Spinal cord (tissue), 10 donors: ENCODE measurements at places on chromosomes 5 and 9.

- DNase-seq = no peak
Observed at GRCh38 chr5:131196331-131196730, 25.6 kb downstream of the LYRM7 start.

DNA sequence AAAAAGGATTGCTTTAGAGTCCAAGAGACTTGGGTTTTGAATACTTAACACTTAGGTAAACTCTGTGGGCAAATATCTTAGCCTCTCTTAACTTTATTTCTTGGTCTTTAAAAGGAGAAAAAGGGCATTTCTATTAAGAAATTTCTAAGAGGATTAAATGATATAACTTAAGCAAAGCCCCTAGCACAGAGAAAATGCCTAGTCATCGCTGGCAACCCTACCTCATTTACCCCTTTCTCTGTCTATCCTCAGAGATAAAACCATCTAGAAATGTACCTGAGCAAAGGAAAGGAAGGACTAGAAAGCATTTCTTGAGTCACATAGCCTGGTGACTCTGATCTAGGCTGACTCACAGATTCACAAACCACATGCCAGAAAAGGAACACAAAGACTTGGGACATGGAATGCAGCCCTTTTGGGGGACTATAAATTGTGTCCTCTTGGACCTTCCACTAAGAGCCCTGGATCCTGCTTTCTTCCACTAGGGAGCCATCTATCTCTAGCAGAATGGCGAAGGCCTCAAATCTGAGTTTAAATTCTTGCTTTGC is 120.6 kb downstream of the FOXD1 start:
- no peak for DNase-seq

- no peak for DNase-seq
Observed at GRCh38 chr5:35660451-35660850, 42.8 kb downstream of the SPEF2 start.

- no peak for DNase-seq
Observed at GRCh38 chr5:52607227-52607824, 180.4 kb upstream of the ITGA1 start.

DNA sequence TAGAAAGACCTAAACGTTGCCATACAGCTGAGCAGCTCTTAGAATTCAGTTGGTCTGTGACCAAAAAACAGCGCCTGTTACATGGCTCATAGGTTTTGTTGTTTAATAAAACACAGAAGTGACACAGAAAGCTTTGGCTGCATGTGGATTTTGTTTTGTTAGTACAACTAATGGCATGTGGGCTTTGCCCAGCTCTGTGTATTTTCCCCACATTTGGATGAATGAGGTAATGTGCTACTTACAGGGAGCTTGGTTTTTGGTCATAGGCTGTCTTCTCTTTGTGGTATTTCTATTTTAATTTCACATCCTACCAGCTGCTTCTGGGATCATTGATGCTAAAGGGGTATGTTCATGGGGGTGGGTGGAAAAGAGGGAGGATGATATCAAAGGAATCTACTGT is 37.0 kb upstream of the POU4F3 start:
- no peak for DNase-seq

DNA sequence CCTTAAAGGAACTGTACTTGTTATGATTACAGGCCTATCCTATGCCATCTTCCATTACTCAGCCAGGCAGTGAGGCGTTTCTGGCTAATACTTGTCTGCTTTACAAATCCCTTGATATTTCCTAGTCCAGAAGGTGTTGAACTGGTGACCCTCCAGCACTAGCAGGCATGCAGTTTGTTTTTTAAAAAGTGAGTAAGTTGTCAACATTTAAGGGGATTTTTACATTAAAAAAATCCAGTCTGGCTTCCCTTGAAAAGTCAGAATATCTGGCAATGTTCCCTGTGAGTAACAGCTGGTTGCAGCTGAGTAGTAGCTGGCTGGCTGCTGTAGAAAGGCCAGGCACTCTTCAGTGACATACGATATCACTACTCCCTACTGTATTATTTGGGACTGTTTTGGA is 21.8 kb downstream of the GRIN3A start:
- DNase-seq = peak; percentile 48

DNA sequence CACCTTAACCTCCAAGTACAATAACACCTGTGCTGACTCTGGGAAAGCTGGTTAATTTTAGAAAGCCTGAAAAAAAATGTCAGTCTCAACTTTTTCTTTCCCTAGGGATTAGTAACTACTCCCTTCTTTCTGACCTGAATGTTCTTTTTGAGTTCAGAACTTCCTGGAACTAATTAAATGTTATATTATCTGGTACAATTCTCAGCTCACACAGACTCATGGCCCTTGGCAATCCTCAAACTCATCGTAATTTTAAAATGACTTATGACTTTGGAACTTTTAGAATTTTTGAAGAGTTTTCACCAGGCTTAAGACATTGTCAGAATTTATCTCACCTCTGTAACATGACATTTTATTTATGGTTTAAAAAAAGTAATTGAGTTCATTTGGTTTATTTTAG is 315.0 kb downstream of the FER start:
- no peak for DNase-seq

DNA sequence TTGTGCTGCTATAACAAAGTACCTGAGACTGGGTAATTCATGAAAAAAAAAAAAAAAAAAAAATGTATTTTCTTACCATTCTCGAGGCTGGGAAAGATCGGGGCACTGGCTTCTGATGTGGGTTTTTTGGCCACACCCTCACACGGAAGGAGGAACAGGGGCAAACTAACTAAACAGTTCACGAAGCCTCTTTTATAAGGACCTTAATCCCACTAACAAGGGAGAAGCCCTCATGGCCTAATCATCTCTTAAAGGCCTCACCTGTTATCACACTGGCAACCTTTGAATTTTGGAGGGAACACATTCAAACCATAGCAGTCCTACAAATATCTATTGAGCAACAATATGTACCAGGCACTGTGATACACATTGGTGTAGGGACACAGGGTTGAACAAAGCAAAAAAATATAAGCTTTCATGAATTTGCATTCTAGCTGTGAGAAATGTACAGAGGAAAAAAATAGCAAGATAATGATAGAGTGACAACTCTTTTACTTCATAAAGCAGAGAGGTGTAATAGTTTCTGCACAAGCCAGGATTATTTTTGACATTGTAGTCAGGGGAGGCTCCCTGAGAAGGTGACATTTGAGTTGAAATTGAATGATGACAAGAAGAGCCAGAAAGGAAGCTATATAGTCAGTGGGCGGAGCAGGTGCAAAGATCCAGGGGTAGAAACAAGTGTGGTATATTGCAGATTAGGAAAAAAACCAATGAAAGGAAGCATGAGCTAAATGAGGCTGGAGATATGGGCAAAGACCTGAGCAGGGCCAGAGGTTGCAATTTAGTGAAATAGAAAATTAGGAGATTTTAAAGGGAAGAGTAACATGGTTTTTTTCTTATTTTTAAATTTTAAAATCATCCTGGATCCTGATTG is 68.1 kb upstream of the GRAMD2B start:
- no peak for DNase-seq

DNA sequence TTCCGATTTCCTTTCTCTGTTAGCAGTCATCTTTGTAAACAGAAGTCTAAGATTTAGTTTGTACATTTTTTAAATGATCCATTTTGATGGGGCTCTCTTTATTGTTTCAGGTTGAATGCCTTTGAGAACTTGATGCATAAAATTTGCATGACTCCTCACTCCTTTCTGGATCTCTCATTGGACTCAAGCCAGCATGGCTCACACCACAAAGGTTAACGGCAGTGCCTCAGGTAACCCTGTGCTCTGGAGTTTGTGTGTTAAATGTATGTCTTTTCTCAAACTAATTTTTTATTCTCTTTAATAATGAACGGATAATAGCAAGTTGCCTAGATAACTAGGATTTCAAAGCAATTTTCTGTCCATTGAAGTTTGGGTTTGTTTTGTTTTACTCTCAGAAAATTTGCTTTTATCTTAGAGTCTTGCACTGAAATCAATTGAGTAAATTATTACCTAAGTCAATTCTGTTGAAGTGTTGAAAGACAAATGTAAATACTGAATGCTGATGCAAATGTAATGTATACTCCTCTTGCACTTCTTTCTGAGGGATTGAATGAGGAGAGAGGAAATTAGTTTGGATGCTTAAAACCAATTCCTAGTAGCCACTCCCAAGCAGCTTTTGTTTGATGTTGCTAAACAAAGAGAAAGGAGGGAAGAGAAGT is 164.6 kb upstream of the DMRT1 start:
- DNase-seq = no peak

DNA sequence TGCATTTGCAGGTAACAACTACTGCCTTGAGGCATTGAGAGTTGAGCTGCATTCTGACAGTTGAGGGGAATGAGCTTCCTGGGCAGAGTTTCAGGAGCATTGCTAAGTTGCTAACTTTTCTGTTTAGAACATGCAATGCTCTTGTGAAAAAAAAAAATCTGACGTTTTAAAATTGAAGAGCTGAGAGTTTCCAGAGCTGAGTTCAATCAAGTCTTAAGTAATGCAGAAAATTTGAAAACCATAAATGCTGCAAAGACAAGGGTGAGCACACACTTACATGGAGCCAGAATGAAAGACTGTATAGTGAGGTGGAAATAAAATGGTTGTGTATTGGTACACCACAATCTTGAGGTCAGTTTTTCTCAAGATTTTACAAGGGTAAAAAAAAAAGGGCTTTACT is 166.0 kb downstream of the GABRB2 start:
- no peak for DNase-seq

- DNase-seq = no peak
Observed at GRCh38 chr5:172052450-172053236, 46.2 kb upstream of the FBXW11 start.

GRCh38 chr5:66344544-66344943 is 200.4 kb downstream of the SREK1 start:
- DNase-seq = no peak

DNA sequence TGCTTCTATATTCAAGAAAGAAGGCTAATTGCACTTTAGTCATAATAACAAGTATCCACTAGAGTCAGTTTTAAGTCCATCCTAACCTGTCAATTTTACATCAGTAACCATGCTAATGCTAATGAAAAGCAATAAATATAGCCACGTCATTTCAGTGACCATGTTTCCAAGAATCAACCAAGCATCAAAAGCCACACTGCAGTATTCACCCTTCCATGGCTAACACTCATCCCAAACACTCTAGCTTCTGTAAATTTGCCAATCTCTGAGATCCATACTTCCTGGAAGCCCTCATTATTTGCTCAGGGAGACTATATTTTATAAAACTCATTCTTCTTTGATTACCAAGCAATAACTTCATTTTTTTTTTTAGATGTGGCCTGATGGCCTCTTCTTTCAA is 712.0 kb downstream of the CETN3 start:
- DNase-seq = no peak

- no peak for DNase-seq
Observed at GRCh38 chr5:76460104-76460503, 57.0 kb downstream of the IQGAP2 start.

DNA sequence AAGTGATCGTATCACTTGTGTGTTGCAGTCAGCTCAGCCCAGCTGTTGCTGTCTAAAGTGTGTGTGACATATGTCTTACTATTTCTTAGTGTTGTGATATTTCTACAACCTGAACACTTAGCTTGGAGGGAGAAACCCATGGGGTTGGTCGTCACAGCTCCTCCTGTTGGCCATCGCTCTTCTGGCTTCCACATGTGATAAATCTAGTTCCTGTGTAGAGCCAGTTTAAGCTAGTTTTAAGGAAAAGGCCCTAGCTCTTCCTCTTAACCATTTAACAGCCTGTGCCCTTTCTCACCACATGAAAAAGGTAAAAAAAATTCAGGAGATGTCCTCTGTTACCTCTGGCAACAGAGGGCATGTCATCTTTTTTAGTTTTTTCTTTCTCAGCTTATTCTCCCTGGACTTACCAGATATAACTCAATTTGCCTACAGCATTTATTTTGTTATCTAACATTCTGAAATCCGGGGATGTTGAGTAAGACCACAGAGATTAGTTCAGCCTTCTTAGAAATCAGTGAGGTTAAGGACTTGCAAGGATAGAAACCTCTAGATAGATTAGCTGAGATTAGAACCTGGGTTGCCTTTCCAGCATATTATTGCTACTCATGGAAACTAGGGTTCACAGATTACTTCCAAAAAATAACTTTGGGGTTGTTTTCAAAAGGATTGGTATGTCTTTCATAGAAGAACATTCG is 100.4 kb downstream of the GAPVD1 start:
- no peak for DNase-seq

DNA sequence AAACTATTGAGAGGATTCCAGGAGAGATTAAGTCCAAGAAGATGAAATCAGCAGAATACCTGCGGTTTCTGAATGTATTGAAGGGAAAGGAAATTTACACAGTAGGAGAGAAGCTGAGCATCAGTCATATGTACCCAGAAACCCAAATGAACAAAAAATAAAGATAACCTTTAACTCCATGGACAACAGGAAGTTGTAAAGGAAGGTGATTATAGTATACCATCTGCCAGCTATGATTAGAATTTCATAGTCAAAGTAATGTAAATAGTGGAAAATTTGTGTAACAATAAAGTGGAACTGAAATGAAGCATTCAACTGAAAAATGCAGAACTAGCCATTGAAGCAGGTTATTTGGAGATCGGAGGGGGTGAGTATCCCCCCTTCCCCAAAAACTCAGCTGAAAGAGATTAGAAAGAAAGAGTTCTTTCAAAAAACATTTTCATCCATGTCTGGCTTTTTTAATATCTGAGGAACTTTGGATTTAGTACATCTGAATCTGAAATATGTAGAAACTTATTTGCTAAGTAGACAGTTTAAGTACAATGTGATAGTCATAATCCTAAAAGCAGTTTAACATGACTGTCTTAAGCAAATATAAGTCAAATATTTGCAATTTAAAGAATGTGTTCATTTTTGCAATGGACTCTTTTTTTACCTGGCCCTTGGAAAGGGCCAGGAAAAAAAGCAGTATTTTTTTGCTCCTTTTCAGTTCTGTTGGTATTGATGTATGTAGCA is 58.4 kb downstream of the APC start:
- no peak for DNase-seq

- DNase-seq = no peak
Observed at GRCh38 chr5:140677947-140678346, 4.6 kb upstream of the DND1 start.

- DNase-seq = peak; percentile 92
Observed at GRCh38 chr9:128575469-128575868, 23.1 kb downstream of the SPTAN1 start.

DNA sequence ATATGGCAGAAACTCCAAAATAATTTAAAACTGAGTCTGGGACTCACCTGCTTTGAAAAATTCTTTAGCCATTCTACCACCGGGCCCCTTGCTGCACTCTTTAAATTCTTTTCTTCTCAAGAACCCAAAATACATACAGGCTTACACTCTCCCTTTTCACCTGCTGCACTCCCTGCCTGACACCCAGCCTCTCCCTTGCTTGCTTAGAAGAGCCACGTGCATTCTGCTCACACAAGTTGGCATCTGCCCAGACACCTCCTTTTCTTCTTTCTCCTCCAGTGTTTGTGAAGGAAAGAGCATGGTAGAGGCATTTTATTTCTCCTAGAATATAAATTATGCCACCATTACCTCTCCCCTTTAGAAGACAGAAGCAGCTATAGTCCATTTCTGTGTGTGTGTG is 39.0 kb upstream of the AOPEP start:
- no peak for DNase-seq

DNA sequence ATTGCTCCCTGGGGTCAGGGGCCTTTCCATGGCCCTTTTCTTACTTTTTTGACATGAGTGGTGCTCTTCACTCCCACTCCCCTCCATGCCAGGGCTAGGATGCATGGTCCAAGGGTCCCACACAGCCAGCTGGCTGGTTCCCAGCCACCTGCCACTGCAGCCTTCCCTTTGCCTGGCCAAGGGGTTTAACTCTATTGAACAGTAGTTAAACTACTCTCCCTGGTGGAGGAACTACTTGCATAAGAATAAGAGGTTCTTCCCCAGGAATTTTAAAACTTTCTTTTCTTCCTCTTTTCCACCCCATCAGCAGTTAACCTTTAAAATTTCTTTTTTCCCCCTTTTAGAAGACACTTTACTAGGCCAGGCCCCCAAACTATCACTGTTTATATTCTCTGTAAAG is 1532.8 kb upstream of the ACO1 start:
- DNase-seq = no peak
